NCI-H2171 treated with DMSO at 0.1 percent for 48 hours (cell line): ENCODE measurements at places on chromosomes 3 and 15.
A peak's percentile ranks its signal among the peaks of the same experiment; 100 is the strongest.

GRCh38 chr3:85258819-85259218 is 300.0 kb downstream of the CADM2 start:
- DNase-seq: no peak

GRCh38 chr3:64140651-64141050 is 84.6 kb downstream of the PRICKLE2 start:
- peak; percentile 32 for DNase-seq

- DNase-seq: no peak
Observed at GRCh38 chr3:124837730-124838186, 49.4 kb downstream of the ITGB5 start.

- DNase-seq: no peak
Observed at GRCh38 chr15:92887869-92888268, 12.3 kb upstream of the CHD2 start.

DNA sequence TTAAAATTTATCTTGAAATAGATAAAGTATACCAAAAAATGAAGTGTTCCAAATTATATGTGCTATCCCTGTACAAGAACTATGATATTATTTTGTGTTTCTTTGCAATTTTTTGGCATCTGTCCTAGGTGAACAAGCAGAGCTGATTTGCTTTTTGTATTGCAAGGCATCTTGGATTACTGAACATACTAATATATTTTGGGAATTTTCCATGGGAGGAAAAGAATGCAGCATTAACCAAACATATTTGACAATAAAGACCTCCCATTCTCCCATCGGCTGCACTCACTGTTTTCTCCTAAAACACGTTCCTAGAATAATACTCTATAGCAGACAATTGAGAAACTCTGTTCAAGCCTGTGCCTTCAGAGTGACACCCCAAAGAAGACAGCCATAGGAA is 265.1 kb upstream of the ALCAM start:
- no peak for DNase-seq

- peak; percentile 24 for DNase-seq
Observed at GRCh38 chr3:127853681-127854080, 31.4 kb upstream of the MGLL start.

- DNase-seq: no peak
Observed at GRCh38 chr15:49023354-49023753, 22.9 kb downstream of the SECISBP2L start.

GRCh38 chr15:50503144-50503543 is 43.3 kb downstream of the USP50 start:
- DNase-seq: no peak

DNA sequence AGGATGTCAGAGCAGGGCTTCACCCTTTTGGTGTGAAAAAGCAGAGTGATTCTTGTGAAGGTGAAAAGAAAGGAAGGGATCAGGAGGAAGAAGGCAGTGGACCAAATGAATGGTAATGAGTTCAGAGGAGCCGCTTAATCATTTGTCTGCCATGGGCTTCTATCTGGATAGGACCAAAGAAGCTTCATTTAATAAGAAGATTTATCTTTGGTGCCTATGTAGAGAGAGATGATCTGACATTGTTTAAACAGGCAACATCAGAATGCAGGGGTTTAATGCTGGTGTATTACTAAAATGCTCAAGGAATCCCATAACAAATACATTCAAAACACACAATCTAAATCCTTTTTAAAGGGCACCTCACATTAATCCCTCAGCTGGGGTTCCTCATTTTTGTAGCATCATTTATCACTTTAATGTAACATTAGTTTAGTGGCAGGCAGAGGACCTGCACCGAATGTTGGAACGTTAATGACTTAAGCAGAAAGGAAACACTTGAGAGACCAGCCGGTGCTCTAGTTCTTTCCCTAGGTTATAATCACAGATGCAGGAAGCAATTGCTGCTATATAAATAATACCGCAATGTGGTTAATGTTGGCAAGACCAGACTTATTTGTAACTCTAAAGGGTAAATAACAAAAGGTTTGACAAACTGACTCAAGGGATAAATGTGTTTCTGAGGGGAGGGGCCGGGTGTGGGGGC is 27.9 kb upstream of the IL1RAP start:
- no peak for DNase-seq

GRCh38 chr3:60774617-60775016 is 476.6 kb downstream of the FHIT start:
- DNase-seq: no peak

DNA sequence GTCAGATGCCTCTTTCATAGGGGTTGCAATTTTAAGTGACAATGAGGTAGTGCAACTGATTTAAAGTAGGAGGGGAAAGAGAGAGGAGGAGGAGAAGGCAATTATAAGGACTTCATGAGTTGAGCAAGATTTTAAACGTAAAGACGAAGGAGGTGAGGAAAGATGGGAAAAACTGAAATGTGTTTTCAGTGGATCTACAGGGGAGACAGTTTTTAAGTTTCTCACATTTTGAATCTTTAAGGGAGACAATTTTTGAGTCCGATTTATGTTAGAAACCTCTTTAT is 68.7 kb upstream of the LIMD1 start:
- DNase-seq: no peak

- DNase-seq: peak; percentile 51
Observed at GRCh38 chr3:62559831-62560445, 186.6 kb upstream of the FEZF2 start.

DNA sequence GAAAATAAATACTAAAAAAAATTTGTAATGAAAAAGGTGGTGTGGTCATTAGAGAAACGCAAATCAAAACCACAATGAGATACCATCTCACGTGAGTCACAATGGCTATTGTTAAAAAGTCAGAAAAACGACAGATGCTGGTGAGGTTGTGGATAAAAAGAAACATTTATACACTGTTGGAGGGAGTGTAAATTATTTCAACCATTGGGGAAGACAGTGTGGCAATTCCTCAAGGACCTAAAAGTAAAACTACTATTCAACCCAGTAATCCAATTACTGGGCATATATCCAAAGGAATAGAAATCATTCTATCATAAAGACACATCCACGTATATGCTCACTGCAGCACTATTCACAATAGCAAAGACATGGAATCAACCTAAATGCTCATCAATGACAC is 120.3 kb downstream of the MYO9A start:
- no peak for DNase-seq

GRCh38 chr3:197499427-197499826 is 56.3 kb downstream of the BDH1 start:
- no peak for DNase-seq

DNA sequence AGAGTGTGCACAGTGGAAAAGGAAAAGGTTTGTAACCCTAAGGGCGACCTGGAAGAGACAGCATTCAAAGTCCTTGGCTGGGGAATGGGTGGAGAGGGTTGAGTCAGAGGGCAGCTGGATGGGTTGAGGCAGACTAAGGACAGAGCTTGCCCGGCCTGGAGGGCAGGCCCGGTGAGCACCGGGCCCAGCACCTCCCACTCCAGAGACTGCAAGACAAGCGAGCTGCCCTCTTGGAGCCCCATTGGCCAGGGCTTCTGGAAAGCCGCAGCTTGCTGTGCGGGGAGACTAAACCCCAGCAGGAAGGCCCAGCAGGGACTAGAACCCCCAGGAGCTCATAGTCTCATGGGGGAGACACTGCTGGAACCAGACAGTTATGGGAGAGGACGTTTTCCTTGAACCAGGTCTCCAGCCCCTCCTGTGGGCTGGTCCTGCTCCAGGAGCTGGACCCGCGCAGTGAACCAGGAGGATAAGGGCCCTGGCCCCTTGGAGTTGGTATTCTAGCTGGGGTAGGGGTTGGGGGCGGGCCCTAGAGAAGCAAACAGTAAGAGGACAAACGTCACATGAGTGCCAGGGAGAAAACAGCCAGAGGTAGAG is 59.1 kb downstream of the RGMA start:
- DNase-seq: no peak

DNA sequence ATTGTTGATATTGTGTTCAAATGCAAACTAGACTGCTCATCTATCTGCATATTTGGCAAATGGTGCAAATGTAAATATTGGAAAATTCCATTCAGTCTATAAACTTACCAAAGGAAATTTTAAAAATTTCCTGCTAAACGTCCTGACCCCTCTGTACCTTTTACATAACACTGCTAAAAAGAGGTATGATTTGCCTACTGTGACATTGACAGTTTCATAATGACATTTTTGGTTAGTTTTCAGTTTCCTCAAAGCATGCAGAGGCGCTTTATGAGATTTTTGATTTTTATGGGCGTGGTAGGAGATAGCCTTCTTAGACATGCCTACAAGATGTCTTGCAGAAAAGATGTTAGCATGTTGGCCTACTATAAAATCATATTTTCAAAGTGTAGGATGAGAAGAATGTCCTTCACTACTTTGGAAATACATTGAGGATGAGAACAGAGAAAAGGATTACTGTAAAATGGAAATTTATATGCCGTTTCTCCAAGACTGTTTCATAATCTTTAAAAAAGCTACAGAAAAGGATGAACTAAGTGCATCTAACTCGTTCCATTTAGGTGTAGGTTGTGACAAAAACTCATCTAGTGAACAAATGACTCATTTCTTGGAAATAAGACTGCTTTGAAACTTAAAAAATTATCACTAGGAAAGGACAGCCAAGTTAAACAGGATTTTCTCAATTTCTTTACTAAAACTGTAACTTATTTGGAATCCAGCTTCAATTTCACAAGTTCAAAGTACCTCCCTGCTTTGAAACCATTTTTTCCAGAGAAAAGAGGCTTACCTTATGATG is 14.5 kb upstream of the ISLR start:
- no peak for DNase-seq

GRCh38 chr3:190710723-190711122 is 151.8 kb downstream of the GMNC start:
- no peak for DNase-seq

DNA sequence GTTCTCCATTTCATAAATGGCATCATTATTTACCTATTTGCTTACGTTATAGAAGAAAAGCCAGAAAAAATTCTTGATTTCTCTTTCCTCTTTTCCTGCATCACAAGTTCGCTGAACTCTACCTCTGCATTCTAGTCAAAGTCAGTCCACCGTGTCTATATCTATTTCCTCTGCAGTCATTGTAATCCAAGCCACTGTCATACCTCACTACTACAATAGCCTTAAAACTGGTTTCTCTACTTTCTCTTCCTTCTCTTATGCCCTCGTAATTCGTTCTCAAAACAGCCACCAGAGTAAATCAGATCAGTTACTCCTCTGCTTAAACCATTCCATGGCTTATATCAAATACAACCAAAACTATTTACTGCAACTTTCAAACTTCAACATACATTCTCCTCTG is 13.4 kb upstream of the FAM81A start:
- no peak for DNase-seq

DNA sequence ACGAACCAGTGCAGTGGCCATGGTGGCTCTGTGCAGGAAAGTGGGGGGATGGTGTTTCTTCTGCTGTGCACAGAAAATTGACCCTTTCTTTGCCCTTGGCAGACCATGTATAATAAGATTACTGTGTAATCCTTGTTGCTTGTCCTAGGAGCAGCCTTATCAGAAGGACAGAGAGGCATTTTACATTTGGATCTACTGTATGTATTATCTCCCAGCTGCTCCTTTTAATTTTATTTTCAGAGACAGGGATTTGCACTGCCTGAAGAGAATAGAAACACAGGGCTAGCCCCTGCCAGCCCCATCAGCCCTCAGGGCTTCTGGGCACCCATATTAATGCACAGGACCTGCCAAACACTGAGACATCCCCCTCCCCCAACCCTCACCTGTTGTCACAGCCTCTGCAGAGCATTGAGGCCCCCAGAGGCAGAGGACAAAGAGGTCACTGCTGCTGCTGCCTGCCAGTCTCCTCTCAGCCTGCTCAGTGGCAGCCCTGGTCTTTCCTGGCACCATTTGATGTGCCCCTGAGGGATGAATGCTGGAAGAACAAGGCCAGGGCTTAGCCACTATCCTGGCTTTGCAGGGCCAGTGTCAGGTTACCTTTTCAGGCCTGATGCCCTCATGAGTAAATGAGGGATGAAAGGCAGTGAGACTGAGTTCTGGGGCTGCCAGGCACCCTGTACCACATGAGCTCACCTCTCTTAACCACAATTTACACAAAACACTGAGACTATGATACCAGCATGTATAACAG is 533.4 kb downstream of the NTRK3 start:
- DNase-seq: no peak

GRCh38 chr15:75172284-75172820 is 29.3 kb upstream of the C15orf39 start:
- peak; percentile 66 for DNase-seq

DNA sequence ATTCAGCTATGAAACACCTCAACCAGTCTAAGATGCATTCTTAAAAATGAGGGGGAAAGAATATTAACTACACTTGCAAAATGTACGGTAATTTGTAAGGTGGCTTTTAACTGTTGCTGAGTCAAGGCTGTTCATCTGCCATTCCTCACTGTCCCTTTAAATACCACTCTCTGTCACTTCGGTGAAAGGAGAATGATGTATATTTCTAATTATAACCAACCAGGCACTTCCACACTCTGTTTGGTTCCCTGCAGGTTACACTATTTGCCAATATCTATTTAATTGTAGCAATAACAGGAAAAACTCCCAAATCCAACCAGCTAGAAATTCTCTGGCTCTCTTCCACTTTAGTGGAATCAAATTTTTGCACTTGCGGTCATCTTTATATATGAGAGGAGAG is 70.5 kb upstream of the SLCO3A1 start:
- DNase-seq: no peak

DNA sequence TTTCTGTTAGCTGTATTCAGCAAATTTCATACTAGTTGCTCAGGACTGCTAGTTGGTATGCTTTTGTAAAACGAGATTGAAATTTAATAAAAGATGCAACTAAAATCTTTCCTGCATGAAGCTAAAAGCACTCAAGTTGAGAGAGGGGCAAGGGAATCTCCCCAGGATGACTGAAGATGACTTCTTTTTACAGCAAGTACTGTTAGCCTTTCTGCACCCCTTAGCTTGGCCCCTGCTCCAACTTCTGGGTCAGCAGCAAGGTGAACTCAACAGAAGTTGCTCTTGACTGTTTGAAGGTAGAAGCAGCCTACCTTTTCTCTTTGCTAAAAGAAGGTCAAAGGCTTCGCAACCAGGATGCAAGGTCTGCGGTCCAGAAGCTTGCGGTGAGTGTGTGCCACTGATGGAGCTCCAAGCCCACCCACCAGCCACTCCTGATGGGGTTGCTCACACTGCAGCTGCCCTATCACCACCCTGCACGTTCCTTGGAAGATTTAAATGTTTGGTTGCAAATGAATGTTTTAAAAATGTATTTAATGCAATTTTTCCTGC is 32.5 kb downstream of the NME9 start:
- DNase-seq: no peak

DNA sequence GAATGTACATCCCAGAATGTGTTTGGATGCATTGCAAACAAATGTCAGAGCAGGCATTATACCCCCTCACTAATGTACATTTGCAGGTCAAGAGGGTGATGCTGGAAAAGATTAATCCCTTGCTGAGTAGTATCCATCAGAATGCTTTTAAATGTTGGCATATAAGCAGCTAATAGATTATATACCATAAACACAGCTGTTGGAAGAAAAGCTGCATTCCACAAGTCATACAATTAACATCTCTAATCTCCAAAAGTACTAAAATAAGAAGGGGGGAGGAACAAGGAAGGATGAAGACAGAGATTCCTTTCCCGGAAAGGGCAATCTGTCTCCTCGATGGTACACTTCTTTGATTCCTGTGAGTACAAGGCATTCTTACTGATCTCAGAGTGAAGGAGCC is 445.7 kb upstream of the CDIN1 start:
- DNase-seq: no peak
